ENCODE measurements at places on chromosomes 3 and 15.

GRCh38 chr3:103127098-103127630, 692.3 kb downstream of the ZPLD1 start:
- DNase-seq = no peak

DNA sequence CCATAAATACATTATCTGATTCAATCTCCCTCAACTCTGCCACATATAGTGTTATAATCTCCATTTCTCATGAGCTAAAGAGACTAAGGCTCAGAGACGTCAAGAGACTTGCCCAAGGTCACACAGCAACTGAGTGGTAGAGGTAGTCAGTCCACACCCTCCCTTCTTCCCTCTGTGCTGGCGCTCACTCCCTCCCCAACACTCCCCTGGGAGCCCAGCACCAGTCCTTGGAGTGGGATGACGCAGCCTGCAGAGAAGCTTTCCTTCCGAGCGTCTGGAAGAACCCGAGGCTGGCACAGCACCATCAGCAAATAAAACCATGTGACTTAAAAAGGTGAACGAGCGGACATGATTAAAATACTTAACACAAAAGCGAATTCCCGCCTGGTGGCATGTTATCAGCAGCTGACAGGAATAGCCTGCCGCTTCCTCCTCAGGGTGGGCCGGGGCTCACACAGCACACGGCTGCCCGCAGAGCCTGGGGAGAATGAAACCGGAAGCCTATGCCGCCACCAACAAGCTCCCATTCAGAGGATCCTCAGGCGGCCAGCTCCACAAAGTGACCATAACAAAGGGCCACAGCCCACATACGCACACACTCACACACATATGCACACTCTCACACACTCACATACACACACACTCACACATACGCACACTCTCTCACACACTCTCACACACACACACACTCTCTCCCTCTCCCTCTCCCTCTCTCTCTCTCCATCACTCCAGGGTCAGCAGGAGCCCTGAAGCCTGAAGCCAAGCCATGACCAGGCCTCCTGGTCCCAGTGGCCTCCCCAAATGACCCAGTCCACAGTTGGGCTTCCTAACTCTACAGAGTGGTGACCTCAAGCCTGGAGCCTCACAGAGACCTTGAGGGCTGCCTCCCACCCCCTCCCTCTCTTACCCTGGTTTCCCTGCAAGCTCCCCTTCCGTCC, 120.5 kb downstream of the XXYLT1 start:
- peak; percentile 6 for DNase-seq

DNA sequence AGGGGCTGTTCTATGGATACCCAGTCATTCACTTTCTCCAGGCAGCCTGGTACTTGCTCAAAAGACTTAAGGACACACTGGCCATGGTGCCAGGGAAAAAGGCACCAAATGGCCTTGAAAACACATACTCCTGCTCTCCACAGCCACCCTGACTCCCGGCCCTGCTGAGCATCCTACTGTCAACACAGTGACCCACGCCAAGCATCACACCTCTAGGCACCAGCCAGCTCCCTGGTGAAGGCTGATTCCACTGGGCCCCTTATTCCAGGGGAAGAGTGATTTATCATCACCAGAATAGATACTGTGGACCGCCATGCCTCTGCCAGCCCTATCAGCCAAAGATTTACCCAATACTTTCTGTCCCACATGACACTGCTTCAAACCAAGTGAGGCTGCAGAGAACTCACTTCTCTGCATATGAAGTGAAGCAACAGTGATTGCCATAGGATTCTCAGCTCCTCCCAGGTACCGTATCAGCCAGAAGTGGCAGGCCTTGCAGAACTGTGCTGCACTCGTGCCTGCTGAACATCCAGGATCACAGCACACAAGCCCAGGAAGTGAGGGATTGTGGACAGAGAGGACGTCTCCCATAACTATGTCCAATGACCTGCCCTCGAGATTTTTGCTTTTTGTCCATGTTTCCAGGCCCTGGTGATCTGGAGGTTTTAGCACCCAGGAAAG, 63.7 kb downstream of the WHAMM start:
- DNase-seq = no peak

DNA sequence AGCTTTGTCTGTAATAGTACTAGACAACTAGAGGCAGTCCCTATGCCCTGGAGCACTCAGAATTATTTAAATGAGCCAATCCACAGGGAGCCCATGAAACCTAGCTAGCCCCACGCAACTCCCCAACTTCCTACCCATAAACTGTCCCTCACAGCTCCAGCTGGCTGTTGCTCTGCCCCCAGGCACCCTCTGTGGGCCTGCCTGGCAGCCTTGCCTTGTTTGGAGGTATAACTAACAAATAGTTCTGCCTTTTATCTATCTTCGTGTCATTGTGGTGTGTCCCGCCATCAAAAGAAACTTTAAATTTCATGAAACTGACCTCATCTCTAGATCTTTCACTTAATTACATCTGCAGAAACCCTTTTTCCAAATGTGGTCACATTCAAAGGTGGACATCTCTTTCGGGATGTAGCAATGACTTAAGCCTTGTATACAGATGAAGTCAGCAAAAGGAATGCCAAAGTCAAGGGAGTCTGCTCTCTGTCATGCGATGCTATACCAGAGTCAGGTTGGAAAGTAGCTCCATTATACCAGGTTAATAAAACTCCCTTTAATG, 1.8 kb upstream of the RTP3 start:
- DNase-seq = no peak

- no peak for DNase-seq
These were observed 34.4 kb downstream of the SYNM start for GRCh38 chr15:99139276-99139675.
